Activated B cell treated with CpG ODN at 0.5 μM for 24 hours (primary cell): ENCODE measurements at places on chromosomes 4 and X. TPM values are rescaled to one million over a fixed set of nuclear protein-coding genes. Genes with fewer than 3 reads are reported as not detected.
A peak's percentile ranks its signal among the peaks of the same experiment; 100 is the strongest.

GRCh38 chrX:102138064-102138463, 4.2 kb downstream of the TCEAL6 start:
- DNase-seq = no peak

DNA sequence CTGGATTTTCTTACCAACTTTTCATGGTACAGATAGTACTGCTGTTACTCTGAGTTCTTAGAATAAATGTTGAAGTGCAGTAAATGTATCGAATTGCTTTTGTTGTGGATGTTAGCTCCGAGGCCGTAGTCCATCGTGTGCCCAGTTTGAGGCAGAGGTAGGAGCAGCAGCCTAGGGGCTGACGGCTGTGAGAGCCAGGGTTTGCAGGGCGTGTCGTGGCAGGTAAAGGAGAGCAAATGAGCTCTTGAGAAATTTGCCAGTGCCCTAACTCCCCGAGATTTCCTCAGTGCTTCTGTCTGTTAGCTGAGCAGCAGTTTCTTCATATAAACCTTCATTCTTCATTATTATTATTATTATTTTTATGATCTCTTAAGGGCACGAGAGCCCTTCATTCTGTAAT, 21.6 kb downstream of the PRIMPOL start:
- no peak for DNase-seq

GRCh38 chr4:54091637-54092404, 8.1 kb upstream of the GSX2 start:
- DNase-seq = peak; percentile 55

DNA sequence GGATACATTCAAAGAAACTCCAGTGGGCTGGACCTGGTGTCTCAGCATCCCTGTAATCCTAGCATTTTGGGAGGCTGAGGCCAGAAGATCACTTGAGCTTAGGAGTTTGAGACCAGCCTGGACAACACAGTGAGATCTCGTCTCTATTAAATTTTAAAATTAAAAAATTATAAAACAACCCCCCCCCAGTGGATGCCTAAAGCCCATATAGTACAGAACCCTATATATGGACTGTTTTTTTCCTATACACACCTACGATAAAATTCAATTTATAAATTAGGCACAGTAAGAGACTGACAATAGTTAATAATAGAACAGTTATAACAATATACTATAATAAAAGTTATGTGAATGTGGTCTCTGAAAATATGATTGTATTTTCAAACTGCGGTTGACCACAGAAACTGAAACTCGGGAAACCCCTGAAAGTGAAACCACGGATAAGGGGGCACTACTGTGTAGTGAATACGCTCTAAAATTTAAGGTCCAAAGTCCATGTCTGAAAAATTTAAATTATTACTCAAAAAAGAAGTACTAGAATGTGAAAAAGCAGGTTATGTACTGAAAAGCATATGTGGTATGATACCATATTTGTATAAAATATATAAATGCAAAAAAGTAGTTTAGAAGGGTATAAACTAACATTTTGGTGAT, 2.0 kb downstream of the SMIM14 start:
- DNase-seq = no peak

GRCh38 chr4:112564706-112565270, 48.8 kb upstream of the NEUROG2 start:
- no peak for DNase-seq

DNA sequence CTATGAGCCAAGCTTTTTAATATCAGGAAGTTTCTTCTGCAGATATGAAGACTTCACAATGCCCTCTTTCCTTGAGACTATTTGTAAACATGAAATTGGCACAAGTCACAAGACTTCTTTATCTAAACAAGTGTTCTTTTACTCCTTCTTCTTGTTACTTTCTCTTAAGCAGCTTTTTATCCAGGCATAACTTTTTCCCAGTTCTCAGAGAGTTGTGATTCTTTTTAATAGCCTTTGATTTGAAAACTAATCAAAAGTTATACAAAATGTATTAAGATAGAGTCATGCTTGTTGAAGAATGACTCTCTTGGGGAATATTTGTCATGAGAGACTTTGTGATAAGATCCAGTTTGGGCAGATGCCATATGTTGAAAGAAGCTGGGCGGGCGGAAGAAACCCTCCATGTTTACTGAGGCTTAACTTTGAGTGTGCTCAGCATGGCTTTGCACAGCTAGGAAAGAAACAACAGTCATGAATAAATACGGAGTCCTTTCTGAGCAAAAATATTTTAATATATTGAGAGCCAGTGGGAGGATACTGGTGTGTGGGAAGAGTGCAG, 39.3 kb downstream of the SYTL5 start:
- no peak for DNase-seq

BEX4 gene
- 12.1 and 12.9 TPM in 2 replicates for total RNA-seq

BEX1 gene
- total RNA-seq = 0.84 TPM in 1 of 2 replicates, not detected in the other

SUPT20HL2 gene
- total RNA-seq = not detected in 2 replicates

GLUD2 gene
- not detected in 2 replicates for total RNA-seq
